NAMALWA (cell line): ENCODE measurements at places on chromosomes 7 and 10.

GRCh38 chr10:70283445-70284399, at the start of gene NPFFR1:
NPFFR1 (minus strand) TSS chr10:70284004; CDS start chr10:70283676, 328 bp downstream.
- no peak for DNase-seq

DNA sequence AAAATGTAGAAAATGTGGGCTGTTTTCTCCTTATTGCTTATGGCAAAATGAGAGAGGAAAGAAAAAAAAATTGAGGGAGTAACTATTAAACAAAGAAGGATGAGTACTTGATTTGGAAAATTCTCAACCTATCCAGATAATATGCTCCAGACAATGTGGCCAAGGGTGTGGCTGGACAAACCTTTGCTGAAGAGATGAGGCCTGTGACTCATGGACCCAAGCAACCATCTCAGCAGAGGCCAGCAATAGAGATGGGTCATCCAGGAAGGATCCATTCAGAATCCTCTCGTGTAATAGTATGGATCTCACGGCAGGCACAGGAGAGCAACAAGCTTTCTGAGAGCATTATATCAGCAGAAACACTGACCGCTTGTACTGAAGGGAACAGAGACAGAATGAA, 120.3 kb upstream of the CELF2 start:
- DNase-seq, result no peak

DNA sequence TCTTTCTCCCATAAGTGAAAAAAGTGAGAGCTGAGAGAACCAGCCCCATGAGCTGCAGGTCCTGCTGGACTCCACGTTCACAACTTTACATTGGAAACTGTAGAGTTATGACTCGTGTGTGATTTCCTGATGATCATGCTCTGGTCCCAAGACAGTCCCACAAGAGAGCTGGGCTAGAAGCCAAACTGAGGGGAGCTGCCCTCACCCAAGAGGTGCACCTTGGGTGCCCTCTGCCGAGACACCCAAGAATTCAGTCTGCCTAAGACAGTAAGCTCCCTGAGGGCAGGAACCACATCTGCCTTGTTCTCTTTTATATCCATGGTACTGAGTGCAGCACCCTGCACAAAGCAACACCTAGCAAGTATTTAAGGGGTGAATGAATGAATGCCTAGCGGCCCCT, 112.8 kb upstream of the SFMBT2 start:
- DNase-seq, result no peak

GRCh38 chr7:154862153-154862791, 140.7 kb downstream of the PAXIP1 start:
- peak; percentile 30 for DNase-seq

- DNase-seq, result no peak
Observed at GRCh38 chr7:48274662-48275061, 103.4 kb downstream of the ABCA13 start.

DNA sequence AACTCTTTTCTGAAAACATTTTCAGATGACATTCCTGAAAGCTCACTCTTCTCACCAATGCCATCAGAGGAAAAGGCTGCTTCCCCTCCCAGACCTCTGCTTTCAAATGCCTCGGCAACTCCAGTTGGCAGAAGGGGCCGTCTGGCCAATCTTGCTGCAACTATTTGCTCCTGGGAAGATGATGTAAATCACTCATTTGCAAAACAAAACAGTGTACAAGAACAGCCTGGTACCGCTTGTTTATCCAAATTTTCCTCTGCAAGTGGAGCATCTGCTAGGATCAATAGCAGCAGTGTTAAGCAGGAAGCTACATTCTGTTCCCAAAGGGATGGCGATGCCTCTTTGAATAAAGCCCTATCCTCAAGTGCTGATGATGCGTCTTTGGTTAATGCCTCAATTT, 16.5 kb downstream of the ANLN start:
- no peak for DNase-seq

DNA sequence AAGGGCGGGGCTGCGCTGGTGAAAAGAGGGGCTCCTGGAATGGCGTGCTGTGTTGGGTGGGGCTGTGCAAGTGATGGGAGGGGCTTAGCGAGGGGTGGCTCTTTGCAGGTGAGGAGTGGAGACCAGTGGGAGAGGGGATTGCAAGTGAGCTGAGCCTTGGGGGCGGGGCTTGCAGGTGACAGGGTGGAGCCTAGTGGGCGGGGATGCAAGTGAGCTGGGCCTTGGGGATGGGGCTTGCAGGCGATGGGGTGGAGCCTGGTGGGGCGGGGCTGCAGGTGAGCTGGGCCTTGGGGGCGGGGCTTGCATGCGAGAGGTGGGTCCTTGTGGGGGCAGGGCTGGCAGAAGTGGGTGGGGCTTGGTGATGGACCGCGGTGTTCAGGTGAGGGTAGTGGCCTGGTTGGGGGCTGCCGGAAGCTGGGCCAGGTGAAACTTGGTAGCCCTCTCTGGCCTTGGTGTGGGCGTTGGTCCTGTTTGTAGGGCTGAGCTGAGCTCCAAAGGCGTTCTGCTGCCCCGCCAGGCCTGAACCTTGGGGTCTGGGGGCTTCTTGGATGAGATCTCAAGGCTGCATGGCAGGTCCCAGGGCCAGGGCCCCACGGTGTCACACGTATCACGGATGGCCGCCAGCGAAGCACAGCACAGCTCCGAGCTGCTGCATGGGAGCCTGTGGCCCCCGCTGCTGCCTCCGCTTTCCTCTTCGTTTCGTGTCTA, 743 bp upstream of the PITRM1 start:
- DNase-seq, result peak; percentile 97

DNA sequence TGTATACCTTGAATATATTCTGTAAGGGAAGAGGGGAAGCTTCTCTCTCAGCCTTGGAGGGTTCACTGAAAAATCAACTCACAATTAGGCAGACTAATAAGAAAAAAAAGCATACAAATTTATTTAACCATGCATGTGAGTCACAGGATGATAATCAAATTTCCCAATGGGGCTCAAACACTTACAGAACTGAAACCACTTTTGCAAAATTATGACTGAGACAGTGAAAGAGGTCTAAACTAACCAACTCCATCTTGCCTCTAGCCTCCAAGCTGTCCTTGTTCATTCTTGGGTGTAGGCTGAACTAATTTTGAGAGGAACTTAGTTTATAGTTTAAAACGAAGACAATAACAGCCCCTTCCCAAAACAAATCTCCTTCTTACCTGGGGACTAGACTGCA, 618.3 kb upstream of the AUTS2 start:
- DNase-seq, result no peak

GRCh38 chr10:15254808-15255648, 86.5 kb upstream of the NMT2 start:
- DNase-seq, result no peak

GRCh38 chr10:21517134-21518031, 8.1 kb downstream of the SKIDA1 start:
- DNase-seq, result peak; percentile 66

- DNase-seq, result no peak
Observed at GRCh38 chr7:135193615-135194081, 17.7 kb downstream of the WDR91 start.

GRCh38 chr10:119669975-119670640, 18.9 kb downstream of the BAG3 start:
- no peak for DNase-seq

DNA sequence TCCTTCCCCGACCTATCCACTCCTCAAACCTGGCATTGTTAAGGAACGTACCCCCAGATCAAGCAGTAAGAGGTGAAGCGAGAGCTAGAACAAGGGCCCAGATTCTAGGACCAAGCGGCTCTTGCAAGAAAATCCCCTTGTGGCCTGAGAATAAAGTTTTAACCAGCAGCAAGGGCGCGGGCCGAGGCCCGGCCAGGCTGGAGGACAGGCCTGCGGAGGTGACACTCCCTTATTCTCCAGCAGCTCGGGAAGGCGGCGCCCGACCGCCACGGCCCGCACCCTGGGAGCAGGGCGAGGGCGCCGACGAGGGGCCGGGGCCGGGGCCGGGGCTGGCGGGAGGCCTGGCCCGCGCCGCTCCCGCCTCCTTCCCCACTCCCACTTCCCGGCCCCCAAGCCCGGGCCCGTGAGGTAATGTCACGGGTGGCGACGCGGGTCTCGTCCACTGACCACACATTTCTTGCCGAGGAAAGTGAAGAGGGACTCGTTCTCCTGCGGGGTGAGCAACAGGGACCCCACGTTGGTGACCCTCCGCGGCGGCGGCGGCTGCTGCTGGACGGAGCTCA, 551 bp downstream of the WASL start:
- DNase-seq, result peak; percentile 78

DNA sequence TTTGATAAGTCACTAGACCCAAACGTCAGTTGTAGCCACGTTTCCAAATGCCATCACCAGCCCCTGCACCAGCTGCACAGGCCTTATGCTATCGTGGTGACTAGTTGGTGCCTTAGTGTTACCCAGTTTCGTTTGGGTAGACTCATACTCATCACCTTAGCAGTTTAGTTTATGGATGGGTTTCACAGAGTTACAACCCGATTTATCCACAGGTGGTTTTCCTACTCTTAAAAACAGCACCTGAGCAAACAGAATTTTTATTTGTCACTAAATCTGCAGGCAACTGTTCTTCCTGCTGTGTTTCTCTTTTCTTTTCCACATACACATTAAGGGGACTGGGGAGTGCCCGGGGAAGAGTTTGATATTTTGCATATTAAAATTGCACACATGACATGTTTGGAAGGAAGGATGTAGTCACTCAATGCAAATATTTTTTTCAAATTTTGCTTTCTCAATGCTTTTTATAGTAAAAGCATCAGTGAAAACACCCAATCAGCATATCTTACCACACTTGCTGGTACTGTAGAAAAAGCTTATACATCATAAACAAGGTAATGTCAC, 41.6 kb downstream of the PDSS1 start:
- peak; percentile 88 for DNase-seq

DNA sequence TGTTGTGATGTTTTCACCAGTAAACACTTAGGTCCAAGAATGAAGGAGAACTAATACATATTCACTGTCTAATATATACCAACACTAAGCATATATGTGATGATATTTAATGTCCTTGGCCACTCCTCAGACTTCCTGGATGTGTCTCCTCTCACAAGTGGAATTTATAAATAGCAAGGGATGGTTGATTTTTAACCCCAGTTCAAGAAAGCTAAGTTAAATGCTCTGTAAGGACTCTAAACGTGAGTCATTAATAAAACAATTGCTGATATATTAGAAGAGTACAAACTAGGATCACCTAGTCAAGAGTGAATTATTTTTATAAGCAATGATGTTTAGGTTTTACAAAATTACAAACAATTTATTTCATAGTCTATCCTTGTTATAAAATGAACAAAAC, 355.9 kb upstream of the TMEM229A start:
- DNase-seq, result no peak

GRCh38 chr7:120504386-120504785, 231.4 kb downstream of the KCND2 start:
- DNase-seq, result no peak

DNA sequence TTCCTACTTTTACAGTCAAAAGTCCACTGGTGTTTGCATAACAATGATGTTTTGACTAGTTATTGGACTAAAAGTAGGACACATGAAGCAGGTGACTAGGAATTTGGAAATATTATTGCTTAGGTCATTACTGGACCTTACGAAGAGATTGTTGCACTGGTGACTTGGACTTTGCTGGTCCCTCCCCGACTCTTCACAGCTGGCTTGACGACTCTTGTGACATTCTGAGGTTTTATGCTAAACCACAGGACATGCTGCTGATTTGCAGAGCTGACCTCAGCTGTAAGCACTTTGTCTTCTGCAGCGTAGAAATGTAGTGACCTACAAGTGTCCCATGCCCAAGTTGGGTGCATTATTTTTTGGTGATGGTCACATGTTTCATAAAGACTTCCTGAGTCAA, 21.9 kb downstream of the PCBD1 start:
- no peak for DNase-seq

DNA sequence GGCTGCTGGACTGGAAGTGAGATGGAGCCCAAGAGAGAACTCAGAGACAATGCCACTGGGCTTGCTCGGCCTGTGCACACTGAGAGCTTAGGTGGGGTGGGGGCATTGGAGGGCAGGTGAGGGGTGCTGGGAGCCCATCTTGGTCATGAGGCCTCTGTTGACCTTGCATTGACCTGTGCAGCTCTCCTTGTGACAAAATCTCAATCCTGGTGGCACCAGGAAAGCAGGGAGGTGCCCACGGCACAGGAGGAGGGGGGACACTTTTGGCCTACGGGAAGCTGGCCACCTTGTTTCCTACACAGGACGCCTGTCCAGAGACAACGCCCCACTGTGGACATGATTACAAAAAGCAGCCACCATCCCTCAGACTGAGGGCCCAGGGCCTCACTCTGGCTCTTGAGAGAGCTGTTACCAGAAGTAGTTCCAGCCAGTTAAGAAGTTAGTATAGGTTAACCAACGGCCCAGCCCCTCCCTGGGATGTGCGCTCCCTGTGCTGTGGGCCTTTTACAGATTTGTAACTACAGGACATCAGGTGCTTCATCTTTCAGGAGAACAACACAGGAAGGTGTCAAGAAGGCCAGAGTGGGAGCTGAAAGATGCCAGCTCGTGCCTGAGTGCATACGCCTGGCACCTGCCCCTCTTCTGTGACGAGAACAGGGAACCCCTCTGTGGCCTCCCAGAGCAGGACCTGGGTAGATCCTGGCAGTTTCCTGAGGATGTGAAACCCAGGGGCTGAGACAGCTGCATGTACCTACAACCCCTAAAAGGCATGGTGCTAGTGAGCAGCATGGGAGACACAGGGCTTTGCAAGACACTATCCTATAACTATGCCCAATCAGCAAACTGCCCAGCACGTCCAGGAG, 10.3 kb downstream of the PKD1L1 start:
- peak; percentile 71 for DNase-seq

GRCh38 chr10:60123668-60124067, 217.3 kb upstream of the CCDC6 start:
- DNase-seq, result no peak

- DNase-seq, result no peak
Observed at GRCh38 chr7:12759151-12759550, 71.7 kb downstream of the ARL4A start.
